ENCODE measurements at places on chromosomes 7 and 10.

DNA sequence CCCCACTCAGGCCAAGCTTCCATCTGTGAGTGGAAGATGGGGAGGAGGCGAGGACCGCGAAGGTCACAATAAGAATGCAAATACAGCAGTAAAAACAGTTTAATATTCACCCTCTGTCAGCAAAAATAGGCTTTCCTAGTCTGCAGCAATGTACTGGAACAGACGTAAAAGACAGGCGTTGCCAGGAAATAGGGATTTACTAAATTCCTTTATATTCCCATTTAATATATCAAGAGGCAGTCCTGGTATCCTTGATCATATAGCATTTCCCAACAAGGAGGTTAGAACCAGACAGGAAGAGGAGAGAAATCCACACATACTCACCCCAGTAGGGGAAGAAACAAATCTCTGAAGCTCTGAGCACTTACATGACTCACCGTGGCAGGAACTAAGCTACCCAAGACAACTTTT is 1054.9 kb upstream of the C7orf33 start:
- DNase-seq: no peak

- DNase-seq: no peak
These were observed 270.5 kb downstream of the TCERG1L start for GRCh38 chr10:131041031-131041430.

DNA sequence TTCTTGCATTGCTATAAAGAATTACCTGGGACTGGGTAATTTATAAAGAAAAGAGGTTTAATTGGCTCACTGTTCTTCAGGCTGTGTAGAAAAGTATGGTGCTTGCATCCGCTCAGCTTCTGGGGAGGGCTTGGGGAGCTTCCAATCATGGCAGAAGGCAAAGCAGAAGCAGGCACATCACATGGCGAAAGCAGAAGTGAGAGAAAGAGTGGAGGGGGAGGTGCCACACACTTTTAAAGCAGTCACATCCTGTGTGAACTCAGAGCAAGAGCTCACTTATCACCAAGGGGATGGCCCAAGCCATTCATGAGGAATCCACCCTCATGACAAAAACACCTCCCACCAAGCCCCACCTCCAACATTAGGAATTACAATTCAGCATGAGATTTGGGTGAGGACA is 303.5 kb downstream of the OTUD1 start:
- no peak for DNase-seq

- no peak for DNase-seq
These were observed 49.3 kb downstream of the EEPD1 start for GRCh38 chr7:36202398-36202797.

- no peak for DNase-seq
These were observed 33.6 kb downstream of the CNTNAP2 start for GRCh38 chr7:146150153-146150552.

Data from C1 segment of cervical spinal cord (tissue), 14 donors.